Activated CD4-positive, alpha-beta T cell treated with anti-CD3 and anti-CD28 coated beads, Interleukin-2, amount 50 U/mL, for 24 hours (primary cell): ENCODE measurements at places on chromosomes 2 and 18.

GRCh38 chr2:134087371-134087921 is 166.4 kb upstream of the MGAT5 start:
- no peak for DNase-seq

DNA sequence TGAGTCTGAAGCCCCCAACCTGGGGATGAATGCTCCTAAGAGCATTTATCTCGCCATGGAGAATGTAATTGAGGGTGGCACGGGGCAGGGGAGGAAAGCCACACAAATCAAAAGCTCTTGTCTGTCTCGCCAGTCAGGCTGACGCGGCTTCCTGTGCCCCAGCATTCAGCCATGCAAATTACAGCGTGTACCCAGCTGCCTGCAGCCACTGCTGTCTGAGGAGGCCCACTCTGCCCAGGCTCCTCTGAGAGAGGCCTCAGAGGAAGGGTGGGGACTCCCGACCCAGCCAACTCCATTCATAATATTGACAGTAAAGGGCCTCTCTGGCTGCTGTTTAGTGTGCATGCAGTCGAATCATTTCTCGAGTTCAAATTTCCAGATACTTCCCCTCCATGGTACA is 22.0 kb downstream of the SMAD7 start:
- peak; percentile 46 for DNase-seq

- DNase-seq: no peak
Observed at GRCh38 chr2:218383892-218384519, 1.9 kb downstream of the SLC11A1 start.

DNA sequence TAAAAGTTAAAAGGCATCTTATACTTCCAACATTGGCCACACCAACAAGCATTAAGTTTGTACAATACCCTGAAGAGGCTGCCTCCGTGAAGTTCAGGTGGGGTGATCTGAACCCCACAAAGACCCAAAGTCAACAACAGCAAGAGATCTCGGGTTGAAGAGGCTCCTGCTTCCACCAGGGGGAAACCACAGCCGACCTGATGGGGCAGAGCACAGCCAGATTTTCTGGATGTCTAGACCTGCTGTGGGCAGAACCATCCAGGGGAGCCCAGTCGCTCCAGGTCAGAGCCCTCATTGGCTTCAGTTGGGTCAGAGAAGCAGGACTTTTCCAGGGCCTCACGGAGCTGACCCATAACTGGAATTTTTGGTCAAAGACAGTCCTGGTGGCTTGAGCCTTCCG is 66.5 kb upstream of the ACKR3 start:
- DNase-seq: no peak

DNA sequence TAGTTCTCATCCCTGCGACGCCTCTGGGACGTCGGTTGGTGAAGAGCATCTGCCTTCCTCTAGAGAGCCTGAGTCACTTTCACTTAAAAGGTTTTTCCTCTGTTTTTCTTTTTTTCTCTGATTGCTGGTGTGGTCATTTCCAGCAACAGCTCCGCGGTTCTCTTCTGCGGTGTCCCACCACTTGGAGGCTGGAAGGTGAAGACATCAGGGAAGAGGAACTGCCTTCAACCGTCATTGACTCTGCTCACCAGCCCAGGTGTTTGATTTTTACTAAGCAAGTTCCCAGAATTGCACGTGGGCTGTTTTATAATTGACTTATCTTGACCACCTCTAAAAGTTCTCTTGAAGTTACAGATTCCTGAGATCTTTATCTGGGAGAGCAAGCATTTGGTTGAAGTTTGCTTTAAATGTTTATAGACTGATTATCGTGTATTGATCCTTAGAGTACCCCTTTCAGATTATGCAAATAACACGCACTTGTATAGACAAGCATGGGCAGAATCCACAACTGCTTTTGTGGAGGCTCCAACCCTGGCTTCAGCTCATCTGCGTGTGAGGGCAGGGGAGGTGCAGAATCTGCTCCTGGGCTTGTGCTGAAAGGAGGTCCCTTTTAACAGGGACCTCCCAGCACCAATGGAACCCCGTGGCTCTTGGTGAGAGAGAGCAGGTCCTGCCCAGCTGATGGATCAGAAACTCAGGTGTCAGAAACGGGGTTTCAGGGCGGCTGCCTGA is 3.5 kb downstream of the CTDP1 start:
- DNase-seq: no peak

DNA sequence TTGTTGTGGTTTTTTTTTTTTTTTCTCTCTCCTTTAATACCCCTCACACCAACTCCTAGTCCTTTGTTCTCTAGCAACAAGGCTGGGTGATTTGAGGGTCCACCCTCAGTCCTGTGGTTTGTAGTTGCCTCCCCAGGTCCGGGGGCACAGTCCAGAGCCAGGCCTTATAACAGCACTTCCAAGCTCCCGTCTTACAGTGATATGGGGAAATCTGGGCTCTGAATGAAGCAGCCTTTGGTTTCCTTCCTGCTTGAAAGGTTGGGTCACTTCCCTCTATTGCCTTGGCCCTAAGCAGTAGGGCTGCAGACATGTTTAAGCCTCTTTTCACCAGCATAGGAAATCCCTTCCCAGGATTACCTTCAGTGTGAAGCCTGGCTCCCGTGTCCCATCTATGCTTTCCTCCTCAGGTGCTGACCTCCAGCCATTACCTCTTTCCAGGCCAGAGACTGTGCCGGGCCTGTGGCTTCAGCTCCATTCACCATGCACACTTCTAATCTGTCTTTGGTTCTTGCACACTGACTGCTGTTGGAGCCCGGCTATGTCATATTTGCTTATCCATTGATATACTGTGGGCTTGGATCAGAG is 21.2 kb upstream of the NTSR2 start:
- no peak for DNase-seq

DNA sequence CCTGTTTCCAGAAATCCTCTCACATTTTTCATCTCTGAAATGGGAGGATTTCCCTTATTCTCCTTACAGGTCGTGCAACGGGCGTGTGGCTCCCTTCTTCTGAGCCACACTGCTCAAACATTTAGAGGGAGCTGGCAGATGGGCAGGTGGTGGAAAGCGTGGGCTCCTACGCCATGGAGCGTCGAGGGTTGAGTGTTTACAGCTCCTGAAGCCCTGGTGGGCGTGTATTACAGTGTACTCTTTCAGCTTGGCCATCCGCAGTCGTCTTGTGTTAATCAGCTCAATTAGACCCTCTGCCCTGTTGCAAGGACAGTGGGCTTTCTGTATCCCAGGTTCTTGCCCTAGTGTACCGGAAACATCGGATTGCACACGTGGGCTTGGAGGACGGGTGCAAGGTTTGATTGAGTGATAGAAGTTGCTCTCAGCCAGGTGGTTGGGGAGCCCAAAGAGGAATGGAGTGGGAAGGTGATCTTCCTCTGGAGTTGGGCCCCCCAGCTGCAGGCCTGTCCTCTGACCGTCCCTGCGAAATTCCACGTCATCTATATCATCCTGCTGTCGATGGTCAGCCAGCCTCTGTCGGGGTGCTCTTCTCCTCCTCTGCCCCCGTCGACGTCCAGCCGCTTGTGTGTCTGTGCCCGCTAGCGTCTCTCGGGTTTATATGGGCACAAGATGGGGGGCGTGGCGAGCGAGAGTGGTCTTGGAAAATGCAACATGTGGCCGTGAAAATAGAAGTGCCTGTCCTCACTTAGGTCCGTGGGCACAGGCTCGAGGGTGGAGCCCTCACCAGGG is 120.3 kb upstream of the DSEL start:
- DNase-seq: no peak

DNA sequence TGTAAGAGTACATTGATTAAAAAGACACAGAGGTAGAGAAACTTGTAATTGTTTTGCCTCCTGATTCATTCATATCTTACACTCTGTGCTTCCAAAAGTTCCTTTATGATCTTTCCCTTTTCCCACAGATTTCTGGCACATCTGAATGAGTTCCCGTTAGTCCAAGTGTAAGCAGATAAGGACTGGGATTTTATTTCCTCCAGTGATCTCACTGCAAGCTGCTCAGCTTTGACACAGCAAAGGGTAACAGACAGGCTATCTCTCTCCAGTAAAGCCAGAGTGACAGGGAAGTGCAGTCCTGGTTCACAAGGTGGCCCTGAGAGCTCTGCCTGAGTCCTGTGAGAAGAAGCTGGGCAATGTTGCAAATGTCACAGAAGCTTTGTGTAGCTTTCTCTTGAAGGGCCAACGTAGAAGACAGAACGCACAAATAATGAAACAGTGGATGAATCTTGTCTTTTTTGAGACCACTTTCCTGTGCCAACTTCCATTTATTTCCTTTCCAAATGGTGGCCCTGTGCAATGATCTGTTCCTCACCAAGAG is 32.5 kb upstream of the KCNE4 start:
- no peak for DNase-seq

DNA sequence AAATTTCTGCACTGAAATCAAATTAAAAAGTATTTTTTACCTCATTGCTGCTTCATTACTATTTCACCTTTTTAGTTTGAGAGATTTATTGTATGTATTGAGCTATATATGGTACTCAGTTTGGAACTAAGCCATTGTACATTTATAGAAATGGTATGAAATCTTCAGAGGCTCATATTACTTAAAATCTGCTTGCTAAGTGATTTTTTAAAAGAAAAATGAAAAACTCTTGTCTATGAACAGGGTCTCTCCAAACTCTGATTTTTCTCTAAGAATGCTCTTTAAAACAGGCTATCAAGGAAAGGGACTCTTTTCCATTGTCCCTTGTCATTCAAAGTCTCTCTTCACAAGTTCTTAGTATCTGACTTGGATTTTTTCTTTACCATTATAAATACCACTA is 31.8 kb downstream of the C1D start:
- no peak for DNase-seq

DNA sequence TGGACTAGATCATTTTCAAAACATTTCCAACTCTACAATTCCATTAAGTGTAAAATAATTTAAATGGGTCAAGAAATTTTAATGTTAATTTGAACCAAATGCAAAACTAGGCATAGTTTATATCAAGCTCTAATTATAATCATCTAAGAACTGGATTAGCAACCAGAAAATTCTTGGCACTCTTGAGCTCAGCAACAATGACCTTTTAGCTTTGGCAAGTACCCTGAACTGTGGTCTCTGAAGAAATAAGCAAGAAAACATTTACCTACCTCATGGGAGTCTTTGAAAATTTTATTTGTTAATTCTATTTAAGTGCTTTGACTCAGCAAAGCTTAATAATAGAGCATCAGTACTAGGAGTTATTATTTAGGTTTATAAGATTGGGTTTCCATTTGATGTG is 313.2 kb downstream of the SATB2 start:
- DNase-seq: no peak

- no peak for DNase-seq
Observed at GRCh38 chr2:156818944-156819343, 382.8 kb downstream of the GPD2 start.

DNA sequence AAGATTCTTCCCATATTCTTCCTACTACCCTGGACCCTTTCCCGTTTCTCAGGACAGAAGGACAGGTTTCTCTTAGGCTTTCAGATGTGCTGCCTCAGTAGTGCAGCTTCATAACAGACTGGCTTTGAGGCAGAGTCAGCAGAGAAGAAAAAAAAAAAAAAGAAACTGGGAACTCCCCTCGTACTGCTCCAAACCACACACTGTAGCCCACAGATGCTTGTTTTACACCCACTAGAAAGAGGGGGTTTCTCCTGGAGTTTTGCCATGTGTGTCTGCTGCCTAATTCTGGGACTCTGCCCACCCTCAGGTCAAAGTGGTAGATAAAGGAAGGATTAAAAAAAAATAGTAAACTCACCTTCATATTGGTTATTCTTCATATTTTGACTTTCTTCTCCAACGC is 95.9 kb downstream of the NCOA1 start:
- no peak for DNase-seq

- DNase-seq: no peak
Observed at GRCh38 chr2:217179854-217180253, 320.0 kb upstream of the TNP1 start.

DNA sequence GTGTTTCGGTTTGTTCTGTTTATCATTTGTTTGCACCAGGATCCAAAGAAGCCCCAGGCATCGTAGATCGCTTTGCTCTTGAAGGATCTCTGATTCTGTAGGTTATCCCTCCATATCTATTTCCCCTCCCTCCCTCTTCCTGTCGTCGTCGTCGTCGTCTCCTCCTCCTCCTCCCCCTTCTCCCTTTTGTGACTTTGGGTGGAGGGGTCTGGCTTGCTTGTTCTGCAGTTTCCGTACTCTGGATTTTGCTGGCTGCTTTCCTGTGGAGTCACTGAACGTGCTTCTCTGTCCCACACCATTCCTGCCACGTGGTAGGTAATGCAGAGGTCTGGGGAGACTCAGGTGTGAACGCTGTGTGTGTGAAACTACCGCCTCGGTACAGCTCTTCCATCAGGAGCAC is 225.0 kb downstream of the LDLRAD4 start:
- DNase-seq: no peak
